ENCODE measurements at places on chromosomes 11 and 22.

- DNase-seq, result no peak
Observed at GRCh38 chr11:91859666-91860065, 365.0 kb upstream of the FAT3 start.

- DNase-seq, result no peak
Observed at GRCh38 chr11:114889594-114890011, 211.3 kb downstream of the NXPE2 start.

DNA sequence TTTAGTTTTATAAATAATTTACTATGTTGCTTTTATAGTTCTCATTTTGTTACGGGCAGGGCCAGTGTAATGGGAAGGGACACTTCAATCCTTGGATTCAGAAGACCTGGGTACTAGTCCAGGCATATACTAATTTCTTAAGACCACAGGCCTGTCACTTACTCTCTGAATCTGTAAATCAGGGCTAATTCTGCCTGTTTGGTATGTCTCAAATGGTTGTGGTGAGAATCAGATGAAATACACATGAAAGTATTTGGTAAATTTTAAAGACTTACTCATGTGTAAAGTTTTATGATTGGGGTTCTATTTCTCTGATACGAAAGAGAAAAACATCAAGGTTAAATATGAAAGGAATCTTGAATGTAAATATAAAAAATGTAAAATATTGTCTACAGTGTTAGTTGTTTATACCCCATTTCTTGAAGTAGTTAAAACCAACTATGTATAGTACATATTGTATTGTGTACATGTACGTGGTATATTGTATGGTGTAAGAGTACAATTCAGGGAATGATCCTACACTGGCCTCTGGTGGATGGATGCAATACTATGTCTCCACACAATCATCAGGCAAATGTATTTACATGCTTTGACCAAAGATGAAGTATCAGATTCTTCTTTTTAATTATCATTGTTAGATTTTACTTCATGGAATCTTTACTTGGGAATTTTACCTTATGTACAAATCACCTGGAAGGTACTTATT, 24.5 kb upstream of the RAG2 start:
- peak; percentile 0 for DNase-seq

GRCh38 chr22:36860821-36861659, at the start of gene NCF4:
Gene NCF4 (plus strand): TSS chr22:36861006. CDS start chr22:36861172, 166 bp downstream.
- DNase-seq, result no peak

GRCh38 chr11:23406131-23406819, 546.0 kb upstream of the CCDC179 start:
- DNase-seq, result no peak

DNA sequence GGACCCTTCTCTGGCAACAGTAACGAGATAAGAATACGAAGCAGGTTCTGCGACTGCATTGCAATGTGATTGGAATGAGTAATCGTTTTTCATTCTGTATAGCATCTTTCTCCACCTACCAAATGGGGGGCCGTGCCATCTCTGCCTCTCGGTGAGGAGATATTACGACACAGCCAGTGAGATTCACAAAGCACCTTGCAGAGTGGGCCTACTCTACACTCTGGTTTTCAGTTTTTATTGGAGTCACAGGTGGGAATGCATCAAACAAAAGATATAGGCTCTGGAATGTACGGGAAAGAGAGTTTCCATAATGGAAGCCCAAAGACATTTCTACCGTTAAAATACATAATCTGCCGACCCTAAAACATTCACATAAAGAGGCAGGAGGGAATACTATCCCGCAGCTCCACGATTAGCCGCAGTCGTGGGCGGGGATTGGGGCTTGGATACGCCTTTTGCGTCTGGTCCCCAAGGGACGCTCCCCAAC, 423 bp upstream of the RTN3 start:
- DNase-seq, result no peak

- no peak for DNase-seq
Observed at GRCh38 chr11:728901-729491, 18.3 kb upstream of the TALDO1 start.

DNA sequence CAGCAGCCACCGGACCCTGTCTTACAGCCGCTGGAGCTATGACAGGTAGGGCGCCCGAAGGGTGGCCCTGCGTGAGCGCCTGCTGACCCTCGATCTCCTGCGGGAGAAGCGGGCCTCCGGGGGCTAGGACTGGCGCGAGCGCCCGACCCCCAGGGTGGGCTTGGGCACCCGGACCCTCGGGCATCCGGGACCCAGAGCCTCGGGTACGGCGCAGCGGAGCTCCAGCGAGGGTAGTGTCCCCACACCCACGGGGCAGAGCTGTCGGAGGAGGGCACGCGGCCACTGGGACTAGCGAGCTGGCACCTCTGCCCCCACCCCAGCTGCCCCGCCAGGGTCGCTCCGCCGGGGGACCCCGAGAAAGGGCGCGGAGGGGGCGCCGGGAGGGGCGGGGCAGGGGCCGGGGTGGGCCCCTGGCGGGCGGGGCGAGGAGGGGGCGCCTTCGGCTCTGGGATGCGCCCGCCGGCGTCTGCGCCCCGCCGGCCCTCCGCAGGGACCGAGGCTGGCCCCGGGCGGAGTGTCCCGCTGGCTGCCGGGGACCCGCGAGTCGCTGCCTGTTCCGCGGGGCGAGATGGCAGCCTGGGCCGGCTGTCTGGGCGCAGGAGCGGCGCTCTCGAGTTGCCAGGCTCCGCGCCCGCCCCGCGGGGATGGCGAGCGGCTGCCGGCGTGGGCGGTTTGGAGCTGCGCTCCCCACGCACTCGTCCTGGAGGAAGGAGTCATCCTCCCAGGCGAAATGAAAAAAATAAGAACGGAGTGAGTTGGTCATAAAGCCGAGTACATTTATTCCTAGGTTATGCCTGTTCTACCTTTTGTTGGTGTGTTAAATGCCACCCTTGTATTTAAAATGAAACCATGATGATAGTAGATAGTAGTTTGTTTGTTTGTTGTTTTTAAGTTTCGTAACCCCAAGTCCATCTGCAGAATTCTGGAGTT, 32.4 kb downstream of the EIF3F start:
- DNase-seq, result no peak

- DNase-seq, result no peak
Observed at GRCh38 chr11:134049303-134049702, 19.6 kb upstream of the JAM3 start.

- DNase-seq, result no peak
Observed at GRCh38 chr22:49406879-49407587, 420.6 kb downstream of the BRD1 start.

DNA sequence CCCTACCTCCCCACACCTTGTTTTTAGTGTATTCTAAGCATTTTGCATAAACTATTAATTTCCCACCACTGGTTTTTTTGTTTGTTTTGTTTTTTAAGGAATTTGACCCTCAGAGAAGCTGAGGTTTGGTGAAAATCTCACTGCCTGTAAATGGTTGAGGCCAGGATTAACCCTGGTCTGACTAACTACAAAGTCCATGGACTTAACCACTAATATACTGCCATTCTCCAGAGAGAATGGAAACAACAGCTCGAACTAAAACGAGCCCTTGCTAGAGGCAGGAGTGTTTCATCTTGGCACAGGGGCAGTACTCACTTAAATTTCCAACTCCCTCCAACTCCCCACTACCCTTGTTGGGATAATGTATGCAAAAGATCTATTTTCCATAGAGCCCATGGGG, 3.0 kb downstream of the CTNND1 start:
- DNase-seq, result no peak

- no peak for DNase-seq
Observed at GRCh38 chr11:126601136-126601535, 245.7 kb downstream of the ST3GAL4 start.

DNA sequence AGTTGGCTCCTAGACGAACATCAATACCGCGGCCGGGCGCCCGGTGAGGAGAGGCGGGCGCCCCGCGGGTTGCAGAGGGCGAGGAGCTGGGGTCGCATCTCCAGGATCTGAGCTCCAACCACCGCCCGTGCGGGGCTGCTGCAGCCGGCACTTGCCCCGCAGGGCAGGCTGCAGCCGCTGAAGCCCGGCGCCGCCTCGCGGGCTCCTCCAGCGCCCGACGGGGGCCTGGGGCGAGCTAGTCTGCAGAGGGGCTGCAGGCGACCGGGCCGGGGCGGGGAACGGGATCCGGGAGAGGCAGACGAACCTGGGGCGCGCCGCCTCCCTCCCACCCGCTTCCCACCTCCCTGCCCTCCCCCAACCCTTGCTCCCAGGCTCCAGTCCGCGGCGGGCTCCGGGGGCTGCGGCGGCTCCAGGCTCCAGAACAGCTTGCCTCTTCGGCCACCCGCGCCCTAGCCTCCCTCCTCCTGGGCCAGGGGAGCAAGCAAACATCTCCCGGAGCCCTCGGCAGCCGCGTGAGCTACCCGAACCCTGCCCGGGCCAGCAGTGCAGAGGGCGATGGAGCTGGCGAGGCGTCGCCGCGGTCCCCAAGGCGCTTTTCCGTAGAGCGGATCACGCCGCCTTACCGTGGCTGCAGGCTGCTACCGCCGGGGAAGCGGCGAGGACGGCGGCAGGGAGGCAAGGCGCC, 802 bp downstream of the TENM4 start:
- DNase-seq, result no peak

GRCh38 chr22:20459862-20460261, 22.2 kb upstream of the SCARF2 start:
- DNase-seq, result no peak

DNA sequence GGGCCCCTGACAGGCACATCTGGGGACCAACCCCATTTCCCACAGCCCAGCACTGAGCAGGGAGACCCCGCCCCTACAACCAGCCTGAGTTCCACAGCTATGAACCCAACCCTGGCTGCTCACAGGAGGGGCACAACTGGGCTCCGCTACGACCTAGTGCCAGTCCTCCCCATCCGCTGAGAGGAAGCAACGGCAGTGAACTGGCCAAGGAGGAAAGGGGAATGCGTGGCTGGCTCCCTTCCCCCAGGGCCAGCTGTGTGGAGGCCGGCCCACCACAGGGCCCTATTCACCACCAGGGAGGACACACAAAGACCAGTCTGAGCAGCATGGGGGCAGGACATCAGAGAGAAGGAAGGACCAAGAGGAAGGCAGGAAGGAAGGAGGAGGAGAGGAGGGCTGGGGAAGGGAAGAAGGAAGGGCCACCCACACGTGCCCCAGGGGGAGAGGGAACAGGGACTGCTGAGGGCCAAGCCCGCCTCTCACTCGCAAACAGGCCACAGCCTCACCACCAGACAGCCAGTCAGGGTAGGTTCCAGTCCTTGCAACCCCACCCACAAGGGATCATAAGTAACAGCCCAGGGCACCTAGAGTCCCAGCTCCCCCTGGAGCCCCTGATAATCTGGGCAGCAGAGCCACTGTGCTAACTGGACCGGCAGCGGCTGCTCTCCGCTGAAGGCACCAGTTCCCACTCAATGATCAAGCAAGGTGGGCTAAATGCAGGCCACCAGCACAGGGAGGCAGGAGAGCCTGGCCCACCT, 8.5 kb upstream of the GAL3ST1 start:
- DNase-seq, result no peak

DNA sequence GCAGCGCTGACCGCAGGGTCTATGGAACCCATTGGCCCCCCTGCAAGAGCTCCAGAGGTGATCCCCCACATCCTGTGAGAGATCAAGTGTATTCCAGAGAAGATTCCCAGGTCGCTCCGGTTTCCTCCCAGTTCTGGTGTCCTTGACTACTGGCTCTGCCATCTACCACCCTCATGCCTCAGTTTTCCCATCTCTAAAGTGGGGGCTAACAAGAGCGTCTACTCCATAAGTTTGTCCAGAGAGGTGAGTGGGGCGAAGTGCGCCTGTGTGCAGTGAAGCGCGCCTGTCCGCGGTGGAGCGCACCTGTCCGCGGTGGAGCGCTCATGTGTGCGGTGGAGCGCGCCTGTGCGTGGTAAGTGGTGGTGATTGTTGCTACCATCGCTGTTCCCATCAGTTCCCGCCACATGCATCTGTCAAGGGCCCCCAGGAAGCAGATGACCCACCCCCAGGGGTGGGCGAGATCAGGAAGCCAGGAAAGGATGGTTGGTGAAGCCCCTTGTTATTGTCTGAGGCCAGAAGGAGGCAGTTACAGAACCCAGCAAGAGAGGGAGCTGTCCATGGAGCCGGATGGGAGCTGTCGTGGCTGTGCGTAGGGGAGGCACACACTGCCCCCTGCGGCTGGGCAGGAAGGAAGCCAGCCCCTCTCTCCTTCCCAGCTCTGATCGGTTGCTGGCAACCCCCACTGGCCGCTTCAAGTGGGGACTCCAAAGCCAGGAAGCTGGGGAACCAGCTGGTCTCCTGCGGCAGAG, 73.2 kb upstream of the FGF3 start:
- no peak for DNase-seq

- DNase-seq, result no peak
Observed at GRCh38 chr11:124829986-124830385, 29.8 kb upstream of the MSANTD2 start.

GRCh38 chr22:24952837-24953383, 394 bp downstream of the KIAA1671 start:
- DNase-seq, result no peak

- no peak for DNase-seq
Observed at GRCh38 chr11:81286550-81286949, 1447.1 kb downstream of the FAM181B start.

DNA sequence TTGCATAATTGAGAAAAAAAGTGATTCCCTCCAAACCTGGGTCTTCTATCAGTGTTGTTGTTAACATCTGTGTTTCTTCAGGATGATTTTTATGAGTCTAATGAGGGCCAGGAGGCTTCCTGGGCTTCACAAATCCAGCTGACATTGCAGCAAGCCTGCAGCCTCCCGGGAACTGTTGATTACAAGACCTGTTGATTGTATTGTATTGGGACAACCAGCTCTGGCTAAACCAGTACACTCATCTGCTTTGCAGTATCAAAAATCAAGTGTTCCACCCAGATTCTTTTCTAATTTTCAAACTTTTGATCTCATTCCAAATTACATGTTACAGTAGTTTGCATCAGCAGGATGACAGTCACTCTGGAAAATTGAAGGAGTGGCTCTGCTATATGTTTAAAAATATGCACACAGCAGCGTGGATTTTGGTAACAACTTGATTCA, 16.1 kb upstream of the PRSS23 start:
- no peak for DNase-seq

DNA sequence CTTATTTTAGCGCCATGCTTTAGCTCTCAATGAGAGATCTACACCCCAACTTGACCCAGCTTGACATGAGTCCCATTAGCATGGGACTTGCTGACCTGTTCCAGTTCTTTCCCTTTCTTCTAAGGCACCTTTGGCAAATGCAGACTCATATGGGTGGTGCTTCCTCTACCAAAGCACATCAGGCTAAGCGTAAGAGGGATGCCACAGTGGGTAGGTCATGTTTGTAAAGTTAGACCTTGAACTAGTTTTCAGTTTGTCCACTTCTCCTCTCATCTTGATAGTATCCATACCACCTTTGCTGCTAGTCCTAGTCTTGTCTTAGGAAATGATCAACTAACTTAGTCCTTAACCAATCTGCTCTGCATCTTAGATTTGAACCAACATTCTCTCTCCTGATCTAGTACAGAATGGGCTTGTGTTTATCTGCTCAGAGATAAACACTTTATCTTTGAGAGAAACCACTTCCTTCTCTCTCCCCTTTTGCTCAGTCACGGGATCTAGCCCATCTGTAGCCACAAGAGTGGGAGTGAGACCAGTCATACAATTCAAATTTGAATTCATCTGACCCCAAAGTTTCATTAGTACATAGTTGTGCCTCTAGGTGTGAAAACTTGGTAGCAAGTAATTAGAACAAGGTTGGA, 72.1 kb upstream of the CD44 start:
- no peak for DNase-seq

- no peak for DNase-seq
Observed at GRCh38 chr11:84345597-84345996, 1059.4 kb upstream of the CCDC90B start.

- DNase-seq, result no peak
Observed at GRCh38 chr11:69703768-69704507, at the start of gene FGF19. Gene FGF19 (minus strand): TSS chr11:69704022. CDS start chr11:69703876, 146 bp downstream.
